ENCODE measurements at places on chromosomes 5 and 9.

DNA sequence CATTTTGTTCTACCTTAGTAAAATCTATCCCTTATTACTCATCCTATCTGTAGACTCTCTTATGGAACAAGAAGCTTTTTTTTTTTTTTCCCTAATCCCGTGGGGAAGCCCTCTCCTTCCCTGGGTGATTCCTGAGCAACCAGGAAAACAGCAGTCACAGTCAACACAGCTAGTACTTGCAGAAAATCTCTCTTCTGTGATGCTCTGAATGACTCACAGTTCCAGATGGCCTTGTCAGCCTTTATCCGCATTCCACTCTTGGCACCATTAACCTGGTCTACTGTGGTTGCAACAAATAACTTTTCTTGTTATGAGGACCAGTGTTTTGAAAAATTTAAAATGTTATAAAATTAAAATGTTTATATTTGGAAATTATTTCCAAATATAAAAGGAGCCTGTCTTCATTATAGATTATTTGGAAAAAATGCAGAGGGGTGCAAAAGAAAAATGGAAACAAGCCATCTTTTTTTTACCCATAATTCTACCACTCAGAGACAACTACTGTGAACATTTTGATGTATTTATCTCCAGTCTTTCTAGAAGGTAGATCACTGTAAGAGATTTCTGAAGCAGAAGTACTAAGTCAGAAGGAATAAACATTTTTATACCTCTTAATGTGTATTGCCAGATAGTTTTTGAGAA lies 486.7 kb downstream of the RAB3C start:
- DNase-seq, result no peak

DNA sequence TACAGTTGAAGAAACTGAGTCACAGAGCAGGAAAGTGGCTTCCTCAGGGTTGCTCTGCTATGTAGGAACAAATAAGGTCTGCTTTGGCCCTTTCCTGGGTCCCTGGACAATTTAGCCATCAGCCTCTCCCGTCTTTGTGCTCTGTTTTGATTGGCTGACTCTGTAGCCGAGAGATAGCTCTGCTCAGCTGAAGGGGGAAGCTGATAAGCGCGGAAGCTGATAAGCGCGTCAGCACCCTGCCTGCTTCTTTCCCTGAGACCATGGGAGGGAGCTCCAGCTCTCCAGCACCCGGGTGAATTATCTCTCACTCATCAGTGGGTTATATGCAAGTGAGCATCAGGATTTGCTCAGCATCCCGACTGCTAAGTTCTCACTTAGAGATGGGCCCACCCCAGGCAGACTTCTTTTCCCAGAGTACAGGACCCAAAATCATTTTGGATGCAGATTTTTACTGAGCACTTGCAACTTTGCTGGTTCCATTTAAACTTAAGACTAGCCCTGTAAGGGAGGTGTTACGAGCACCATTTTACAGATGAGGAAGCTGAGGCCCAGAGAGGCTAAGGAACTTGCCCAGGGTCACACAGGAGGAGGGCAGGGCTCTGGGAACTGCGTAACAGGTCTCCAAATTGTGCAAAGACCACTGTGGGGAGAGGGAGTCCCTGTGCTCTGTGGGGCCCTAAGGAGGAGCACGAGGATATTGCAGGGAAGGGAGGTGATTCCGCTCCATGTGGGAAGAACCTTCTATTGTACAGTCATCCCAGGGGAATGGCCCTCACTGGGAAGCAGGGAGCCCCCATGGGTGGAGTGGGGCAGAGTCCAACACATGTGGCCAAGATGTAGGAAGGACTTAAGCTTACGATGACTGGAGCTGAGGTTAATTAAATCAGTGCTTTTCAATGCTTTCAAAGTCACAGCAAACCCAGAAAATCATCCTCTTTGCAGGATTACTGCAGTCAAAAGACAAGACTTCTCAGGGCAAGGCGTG lies 83.7 kb upstream of the ORM1 start:
- no peak for DNase-seq

GRCh38 chr9:127574072-127574993 lies 37.7 kb upstream of the STXBP1 start:
- no peak for DNase-seq

GRCh38 chr5:134223406-134224248 lies 2.2 kb downstream of the PPP2CA start:
- no peak for DNase-seq

- no peak for DNase-seq
These were observed 11.9 kb upstream of the OR13C8 start for GRCh38 chr9:104556830-104557634.

Data from activated naive CD8-positive, alpha-beta T cell treated with anti-CD3 and anti-CD28 coated beads, Interleukin-2, amount 10 ng/mL, durations not matched to agents 7 days and 5 days (primary cell).